Stimulated activated CD4-positive, alpha-beta T cell treated with anti-CD3 and anti-CD28 coated beads, Interleukin-2, amount 100 ng/mL, for 24 hours (primary cell): ENCODE measurements at places on chromosomes 7 and 10.

- DNase-seq, result no peak
Measured at GRCh38 chr10:114577133-114577532, 80.9 kb downstream of the ABLIM1 start.

DNA sequence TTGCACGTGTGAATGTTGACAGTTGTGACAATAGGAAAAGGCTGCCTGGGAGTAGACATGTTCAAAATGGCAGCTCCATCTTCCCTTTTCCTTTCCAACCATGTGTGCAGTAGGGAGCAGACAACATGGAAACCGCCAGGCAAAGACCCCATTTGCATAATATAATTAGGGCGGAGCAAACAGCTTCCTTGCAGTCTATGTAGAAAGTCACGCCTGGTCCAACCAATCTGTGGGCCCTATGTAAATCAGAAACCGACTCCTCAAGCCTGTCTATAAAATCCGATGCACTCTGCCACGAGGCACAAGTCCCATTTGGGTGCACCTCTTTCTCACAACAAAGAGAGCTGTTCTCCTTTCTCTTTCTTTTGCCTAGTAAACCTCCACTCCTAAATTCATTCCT, 19.6 kb downstream of the NEBL start:
- no peak for DNase-seq

DNA sequence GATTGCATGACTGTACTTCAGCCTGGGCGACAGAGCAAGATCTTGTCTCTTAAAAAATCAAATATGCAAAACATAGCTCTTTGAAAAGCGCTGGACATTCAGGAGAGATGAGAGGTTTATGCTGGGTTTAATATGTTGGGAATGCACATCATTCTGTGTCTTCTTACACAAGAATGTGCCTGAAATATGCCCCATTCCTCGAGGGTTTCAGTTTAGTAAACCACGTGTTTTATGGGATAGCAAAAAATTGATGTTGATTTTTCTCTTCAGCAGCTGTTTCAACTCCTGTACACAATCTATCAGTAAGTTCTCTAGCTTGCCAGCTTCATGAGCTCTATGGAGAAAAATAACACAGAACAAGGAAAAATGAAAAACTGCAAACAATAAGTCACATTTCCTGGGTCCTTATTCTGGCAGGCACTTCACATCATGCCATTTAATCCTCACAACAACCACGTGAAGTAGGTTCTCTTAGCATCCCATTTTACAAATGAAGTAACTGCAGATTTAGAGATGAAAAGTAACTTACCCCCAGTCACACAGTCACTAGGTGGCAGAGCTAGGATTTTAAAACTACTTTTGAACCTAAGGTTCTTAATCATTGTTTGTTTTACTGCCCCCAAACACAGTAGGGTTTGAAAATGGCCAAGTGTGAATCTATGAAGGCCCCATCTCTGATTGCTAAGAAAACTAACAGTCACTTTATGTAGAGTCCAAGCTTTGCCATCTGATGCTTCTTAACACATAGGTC, 423.6 kb downstream of the PHTF2 start:
- DNase-seq, result no peak

- DNase-seq, result no peak
Measured at GRCh38 chr7:87154166-87154565, 1.9 kb downstream of the DMTF1 start.

GRCh38 chr10:63055705-63056104, 77.4 kb upstream of the NRBF2 start:
- no peak for DNase-seq

DNA sequence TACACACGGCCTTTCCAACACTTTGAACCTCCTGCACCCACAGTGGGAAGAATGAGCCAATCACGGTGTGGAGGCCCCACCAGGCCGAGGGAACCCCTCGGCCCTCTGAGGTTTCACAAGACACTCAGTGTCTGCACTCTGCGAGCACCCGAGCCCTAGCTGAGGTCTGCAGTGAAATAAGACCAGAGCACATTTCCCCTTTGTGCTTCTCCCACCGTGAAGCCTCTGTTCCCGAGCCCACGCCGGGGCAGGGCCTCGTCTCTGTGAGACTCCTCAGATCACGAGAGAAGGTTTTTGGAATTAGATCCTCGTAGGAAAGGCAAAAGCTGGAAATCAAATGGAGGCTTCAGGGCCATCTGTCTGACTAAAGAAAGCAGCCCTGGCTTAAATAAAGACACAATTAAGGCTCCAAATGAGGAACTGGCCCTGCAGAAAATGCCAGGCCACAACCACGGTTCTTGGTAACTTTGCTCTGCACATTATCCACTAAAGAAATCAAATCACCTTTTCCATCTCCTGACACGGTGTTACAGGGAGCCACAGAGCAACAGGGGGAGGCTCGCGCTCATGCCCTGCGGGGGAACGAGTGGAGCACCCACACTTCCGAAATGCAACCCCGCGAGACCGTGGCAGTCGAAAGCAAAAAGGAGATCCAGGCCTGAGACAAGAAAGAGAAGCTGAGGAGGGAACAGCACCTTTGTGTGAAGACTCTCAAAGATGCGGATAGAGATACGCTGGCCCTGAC, 43.7 kb downstream of the FAM53B start:
- DNase-seq, result no peak

GRCh38 chr10:77392851-77393250, 244.8 kb downstream of the KCNMA1 start:
- no peak for DNase-seq

GRCh38 chr7:98949336-98950044, 71.2 kb downstream of the TRRAP start:
- no peak for DNase-seq

DNA sequence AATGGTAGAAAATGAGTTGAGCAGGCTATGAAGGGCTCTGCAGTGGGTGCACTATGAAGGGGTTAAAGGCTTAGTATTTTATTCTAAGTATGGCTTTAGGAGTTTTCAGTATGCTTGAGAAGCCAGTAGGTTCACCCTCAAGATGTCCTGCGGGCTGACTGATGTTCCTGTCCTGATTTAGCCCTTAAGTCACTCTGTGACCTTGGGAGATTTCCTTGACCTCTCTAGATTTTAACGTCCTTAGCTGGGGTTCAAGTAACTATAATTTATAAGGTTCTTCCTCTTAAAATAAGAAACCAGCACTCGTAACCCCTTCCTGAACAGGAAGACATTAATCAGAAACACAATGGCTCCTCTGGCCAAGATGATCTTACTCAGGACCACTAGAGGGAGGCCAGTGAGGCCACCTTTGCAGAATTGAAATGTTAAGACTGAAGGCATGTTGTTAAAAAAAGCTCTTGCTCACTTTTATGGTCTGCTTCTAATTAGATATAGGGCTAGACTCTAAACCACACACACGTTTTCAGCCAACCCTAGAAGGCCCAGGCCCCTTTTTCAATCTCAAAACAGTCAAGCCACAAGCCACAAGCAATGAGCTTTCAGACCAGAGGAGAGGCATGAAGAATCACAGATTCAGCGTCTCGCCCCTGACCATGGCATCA, 41.9 kb downstream of the CDK1 start:
- no peak for DNase-seq

DNA sequence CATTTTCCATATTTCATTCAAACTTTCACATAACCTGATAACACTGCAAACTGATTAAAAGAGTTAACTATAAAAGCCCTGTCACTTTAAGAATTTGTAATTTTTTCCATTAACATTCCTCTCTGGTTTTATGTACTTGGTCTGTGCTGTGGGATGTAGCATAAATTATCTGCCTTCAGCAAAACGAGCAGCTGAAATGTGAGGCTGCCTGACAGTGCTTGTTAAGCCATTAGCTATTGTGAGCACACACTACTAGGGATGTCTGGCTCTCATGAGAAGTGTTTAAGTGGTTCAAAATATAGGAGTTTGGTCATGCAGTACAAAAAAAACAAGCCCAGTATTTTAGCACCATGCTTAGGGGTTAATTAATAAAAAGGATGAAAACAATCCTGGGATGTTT, 63.0 kb downstream of the HOXA1 start:
- no peak for DNase-seq
